ENCODE measurements at places on chromosomes 16 and 17.

DNA sequence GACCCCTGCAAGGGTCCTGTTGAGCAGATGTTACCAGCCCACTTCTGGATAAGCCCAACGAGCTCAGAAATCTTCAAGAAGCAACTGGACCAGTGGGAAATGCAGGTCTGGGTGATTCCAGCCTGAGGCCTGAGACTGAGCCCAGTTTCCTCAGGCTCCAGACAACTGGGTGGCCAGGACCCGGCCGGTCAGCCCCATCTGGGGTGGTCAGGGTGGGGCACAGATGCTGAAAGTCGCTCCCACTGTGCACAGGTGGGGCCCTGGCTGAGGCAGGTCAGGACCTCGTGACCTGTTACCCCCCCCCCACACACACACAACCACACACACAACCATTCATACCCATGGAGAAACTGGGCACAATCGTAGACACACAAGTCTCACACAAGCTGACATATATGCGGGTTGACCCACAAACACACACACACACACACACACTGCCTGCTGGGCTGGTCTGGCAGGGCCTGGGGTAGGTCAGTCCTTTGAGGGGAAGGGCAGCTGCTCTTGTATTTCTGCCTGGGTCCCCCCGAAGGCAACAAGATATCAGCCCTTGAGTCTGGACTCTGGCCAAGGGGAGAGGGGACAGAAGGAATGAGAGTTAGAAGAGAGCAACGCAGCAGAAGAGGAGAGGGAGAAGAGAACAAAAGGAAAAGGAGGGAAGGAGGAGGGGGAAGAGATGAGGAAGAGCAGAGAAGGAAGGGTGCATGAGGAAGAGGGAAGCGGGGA is 99.0 kb upstream of the CDH5 start:
- DNase-seq = no peak

GRCh38 chr17:17774009-17774881 is 62.5 kb downstream of the SREBF1 start:
- DNase-seq = no peak

DNA sequence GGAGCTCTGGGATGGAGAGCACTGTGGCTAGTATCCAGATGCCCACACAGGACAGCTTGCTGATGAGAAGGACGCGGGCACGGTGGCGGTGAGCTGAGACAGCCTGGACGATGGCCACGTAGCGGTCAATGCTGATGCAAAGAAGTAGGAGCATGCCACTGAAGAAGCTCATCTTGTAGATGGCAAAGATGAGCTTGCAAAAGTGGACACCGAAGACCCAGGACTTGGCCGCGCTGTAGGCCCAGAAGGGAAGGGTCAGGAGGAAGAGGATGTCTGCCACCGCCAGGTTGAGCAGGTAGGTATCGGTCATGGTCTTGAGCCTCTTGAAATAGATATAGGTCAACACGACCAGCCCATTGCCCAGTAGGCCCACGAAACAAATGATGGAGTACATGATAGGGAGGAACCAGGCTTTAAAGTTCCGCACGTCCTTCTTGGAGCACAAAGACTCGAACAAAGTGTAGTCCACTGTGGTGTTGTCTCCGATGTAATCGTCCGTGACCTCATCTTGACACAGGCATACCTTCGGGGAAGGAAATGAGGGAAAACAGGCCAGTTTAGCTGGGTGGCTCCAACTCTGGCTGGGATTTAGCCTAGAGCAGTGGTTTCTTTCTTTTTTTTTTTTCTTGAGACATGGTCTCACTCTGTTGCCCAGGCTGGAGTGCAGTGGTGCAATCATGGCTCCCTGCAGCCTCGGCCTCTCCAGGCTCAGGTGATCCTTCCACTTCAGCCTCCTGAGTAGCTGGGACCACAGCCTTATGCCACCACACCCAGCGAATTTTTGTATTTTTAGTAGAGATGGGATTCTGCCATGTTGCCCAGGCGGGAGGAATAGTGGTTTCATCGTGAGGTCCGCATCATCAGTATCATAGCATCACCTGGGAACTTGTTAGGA is 9.7 kb downstream of the CCR7 start:
- DNase-seq = no peak

DNA sequence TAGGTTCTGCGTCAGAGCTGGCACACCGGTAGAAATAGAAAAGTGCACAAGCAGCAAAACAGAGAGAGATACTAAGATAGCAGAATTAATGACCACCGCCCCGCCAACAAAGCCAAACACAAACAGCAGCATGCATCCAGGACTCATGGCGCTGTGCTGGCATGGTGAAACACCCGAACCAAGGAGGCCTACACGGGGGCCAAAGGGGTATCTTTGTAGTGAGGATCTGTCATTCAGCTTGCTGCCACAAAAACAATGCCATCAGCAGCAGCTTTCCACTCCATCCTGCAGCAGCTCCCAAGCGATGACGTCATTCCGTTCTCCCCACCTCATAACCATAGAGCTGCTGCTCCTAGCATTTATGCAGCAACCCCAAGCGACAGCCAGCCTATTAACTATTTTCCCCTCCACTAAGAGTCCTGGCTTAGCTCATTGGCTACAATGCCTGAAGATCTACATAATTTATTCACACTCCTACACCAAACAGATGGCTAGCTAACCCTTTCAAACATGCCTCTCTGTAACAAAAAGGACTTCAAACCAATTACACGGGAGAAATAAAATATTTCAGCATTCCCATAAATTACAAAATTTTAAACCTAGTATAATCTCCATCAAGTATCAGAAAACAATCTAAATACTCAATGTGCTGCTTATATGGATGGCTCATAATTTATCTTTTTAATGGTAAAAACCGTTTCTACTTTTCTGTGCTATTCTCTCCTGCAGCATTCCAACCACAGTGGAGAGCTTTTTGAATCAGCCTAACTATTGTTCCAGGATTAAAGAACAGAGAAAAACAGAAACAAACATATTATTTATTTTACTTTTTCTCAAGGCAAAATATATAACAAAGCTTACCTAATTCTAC is 73.9 kb downstream of the SPAG9 start:
- no peak for DNase-seq

DNA sequence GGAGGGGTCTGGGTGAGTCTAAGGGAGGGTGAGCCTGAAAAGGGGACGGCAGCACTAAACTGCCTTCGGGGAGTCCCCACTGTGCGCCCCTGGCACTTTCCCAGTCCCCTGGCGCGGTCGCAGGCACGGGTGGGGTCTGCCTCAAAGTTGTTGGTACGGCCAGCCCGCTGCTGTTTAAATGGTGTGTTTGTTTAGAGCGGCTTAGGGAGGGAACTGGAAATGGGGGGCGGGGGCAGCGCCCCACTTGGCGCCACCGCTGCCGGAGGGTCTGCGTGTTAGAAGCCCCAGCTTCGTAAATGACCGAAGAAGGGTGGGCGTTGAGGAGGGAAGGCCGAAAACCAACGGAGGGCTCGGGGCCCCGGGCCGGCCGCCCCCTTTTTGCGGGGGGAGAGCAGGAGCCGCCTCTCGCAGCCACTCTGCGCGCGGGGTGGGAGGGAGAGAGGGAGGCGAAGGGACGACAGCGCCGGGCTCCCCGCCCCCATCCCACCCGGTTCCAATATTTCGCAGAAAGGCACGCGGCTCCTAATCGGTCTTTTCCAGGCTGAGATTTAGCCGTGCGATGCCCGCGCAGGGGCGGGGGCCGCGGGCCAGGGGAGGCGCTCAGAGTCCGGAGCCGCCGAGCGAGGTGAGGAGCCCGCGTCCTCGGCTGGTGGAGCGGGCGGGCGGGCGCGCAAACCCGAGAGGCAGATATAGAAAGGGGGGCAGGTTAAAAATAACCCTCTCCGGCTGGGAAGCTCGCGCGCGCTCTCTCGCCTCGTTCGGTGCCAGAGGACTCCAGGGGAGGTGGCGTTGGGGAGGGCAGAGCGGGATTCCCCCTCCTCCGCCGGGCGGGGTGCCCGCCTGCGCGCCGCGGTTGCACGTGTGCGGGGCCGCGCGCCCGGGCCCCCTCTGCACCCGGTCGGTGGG is 54.9 kb downstream of the SREBF1 start:
- no peak for DNase-seq

- DNase-seq = no peak
Measured at GRCh38 chr17:61360318-61360943, 39.2 kb upstream of the TBX2 start.

GRCh38 chr16:4049031-4049430 is 67.2 kb downstream of the ADCY9 start:
- DNase-seq = no peak

DNA sequence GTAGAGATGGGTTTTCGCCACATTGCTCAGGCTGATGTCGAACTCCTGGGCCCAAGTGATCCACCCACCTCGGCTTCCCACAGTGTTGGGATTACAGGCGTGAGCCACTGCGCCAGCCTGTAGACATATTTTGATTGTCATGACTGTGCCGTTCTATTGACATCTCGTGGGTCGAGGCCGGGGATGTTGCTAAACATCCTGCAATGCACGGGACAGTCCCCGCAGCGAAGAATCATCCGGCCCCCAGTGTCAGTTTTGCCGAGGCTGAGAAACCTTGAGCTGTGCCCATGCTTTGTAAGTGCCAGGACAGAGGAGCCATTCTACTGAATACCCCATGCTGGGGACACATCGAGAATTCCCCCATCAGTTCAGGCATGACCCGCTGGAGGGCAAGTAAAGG is 69.1 kb upstream of the GSE1 start:
- DNase-seq = no peak

DNA sequence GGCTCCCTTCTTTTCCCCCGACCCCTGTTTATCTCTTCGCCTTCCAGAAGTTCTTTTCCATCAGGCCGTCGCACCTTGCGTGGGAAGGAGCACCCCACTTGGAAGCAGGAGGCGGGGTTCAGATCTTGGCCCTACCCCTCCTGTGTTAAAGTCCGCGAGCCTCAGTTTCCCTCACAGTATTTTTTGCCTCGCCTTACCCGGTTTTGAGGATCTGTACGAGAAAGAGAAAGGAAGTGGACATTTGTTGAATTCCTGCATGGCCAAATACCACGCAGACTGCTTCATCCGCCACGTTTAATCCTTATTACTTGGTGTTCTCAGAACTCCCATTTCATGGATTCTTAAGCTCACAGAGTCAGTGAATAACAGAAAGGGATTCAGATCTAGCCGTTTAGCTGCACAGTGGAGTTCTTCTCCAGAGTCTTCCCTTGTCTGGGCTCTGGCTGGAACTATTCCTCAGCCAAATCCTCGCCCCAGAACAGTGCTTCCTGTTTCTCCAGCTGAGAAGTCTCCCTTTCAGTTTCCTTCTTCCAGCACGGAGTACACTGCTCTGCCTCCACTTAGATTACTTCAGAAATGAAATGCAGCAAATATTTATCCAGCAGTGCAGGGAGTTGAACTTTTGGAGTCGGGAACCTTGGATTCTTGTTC is 590 bp downstream of the TMEM219 start:
- DNase-seq = no peak

- DNase-seq = no peak
Measured at GRCh38 chr16:60127196-60127595, 1393.1 kb upstream of the GOT2 start.

- no peak for DNase-seq
Measured at GRCh38 chr17:75153780-75154194, 525 bp downstream of the JPT1 start.

- no peak for DNase-seq
Measured at GRCh38 chr17:5892921-5893675, 177.1 kb upstream of the WSCD1 start.

GRCh38 chr16:54862529-54862928 is 68.1 kb upstream of the IRX5 start:
- no peak for DNase-seq

DNA sequence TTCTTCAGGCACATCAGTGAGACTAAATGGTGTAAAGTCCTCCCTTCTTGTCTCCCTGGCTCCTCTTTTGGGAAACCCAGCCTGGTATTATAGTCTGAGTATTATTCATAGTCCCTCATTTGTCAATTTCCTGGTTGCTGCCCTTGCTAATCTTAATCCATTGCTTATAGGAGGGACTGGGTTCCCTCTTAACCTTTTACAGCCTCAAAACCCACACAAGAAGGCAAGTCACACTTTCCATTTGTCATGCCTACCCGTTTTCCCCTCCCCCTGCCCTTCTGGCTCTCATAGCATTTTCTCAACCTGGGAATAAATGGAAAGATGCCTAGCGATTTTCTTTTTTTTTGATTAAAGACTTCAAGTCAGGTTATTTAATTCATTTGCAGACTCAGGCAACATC is 124.8 kb downstream of the MAP2K6 start:
- DNase-seq = no peak

- no peak for DNase-seq
Measured at GRCh38 chr17:61117983-61118382, 281.7 kb upstream of the TBX2 start.

- peak; percentile 69 for DNase-seq
Measured at GRCh38 chr17:81295676-81296381, 722 bp upstream of the SLC38A10 start.

GRCh38 chr17:17606416-17607000 is 15.0 kb upstream of the PEMT start:
- no peak for DNase-seq

DNA sequence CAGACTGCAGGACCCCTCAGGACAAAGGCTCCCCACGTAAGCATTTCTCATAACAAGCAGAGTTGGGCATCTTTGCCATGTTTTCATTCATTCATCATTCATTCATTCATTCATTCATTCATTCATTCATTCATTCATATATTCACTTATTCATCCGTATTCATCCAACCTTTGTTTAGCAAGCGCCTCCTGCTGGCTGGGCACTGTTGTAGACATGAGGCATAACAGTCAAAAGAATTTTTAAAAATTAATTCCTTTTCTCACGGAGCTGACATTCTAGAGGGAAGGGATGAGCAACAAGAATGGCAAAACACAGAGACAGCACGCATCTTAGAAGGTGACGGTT is 351.7 kb upstream of the TNRC6C start:
- no peak for DNase-seq

DNA sequence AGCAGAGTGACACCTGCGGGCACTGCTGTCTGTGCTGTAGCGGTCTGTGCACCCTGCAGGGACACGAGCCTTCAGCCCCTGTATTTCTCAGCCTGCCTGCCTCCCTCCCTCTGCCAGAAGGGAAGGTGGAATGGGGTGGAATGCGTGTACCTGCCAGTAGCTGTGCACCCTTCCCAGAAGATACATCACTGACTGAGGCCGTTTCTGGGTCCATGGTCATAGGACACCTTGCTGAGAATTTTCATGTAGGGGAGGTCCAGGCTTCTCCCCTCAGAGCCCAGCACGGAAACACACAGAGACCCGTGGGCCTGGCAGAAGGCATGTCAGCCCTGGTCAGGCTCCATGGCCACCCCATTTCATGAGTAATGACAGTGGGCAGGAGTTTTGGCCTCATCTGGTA is 16.5 kb downstream of the DBNDD1 start:
- DNase-seq = no peak

GRCh38 chr17:7221278-7222092 is 1.7 kb downstream of the ACADVL start:
- DNase-seq = no peak

Measured in CD4-positive, alpha-beta T cell treated with Interleukin-6 at 100 ng/mL for 8 hours (primary cell).